Adrenal gland (tissue), 19 donors: ENCODE measurements at places on chromosomes 2 and 18.

DNA sequence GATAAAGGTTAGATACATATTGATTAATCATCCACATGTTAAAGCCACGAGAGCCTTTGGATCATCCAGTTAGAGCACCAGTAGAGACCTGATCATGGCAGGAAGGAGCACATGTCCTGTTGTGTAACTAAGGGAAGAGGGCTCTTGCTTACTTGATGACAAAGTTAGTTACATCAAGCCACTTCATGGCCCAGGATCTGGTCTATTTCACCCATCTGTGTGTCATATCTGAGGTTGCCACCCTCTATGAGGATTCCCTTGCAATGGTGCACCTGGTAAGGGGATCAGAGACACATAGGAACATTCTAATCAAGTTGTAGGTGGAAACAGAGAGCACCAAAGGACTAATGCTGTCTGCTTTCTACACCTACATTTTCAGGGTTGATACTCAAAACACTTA lies 6.7 kb downstream of the ANKAR start:
- no peak for DNase-seq

GRCh38 chr2:178277741-178278197 lies 83.5 kb downstream of the OSBPL6 start:
- no peak for DNase-seq

- no peak for DNase-seq
Measured at GRCh38 chr2:11014026-11014425, 102.3 kb downstream of the KCNF1 start.

DNA sequence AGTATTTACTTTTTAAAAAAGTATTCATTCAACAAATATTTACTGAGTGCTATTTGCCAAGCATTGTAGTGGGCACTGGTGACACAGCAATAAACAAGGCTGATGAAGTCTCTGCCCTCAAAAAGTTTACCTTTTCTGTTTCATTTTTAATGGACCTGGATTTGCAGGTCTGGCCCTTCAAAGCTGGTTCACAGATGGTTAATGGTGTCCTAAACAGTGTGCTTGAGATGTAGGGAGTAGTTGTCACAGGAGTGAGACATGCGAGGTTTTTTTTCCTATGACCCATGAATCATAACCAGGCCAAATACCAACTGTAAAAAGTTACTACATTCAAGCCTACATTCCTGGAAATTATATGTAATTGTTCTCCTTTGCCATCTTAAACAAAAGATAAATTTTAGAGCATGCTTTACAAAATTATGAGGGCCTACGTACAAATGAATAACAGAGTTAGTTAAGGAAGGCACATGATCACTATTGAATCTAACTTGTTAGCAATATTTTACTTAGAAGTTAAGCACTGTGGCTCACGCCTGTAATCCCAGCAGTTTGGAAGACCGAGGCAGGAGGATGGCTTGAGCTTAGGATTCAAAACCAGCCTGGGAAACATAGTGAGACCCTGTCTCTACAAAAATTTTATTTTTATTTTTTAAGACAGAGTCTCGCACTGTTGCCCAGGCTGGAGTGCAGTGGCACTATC lies 223.9 kb downstream of the MBD5 start:
- DNase-seq, result no peak
